ENCODE measurements at places on chromosomes 2 and 18.
A peak's percentile ranks its signal among the peaks of the same experiment; 100 is the strongest.

- DNase-seq, result peak; percentile 53
Measured at GRCh38 chr2:170155022-170155722, 22.8 kb upstream of the MYO3B start.

DNA sequence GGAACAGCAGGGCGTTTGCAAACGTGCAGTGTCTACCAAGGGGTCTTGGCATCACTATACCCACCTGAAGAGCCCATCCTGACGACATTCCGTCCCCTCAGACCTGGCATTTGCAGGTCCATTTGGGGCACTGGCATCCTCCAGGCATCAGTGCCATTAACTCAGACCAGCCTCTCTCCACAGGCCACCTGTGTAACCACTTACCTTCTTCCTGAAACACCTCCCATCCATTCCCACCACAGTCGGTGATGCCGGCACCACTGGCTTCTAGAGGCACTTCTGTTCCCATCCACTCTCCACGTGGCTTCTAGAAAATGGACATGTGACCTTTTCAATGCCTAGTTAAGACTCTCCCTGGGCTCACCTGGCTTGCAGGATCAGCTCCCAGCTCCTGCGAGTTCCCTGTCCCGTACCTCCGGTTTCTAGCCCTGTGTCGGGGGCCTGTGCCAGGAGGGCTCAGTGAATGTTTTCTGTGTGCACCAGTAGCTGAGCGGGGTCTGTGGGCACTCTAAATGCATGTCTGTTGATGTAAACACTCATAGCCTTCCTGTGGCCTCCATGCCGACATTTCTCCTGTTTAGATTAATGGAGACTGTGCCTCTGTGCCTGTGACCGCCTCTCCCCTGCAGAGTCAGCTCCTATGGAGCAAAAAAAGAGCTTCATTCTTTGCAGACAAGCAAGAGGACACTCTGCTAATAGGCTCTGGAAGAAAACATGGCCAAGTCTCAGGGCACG is 458.0 kb upstream of the HS6ST1 start:
- DNase-seq, result no peak

DNA sequence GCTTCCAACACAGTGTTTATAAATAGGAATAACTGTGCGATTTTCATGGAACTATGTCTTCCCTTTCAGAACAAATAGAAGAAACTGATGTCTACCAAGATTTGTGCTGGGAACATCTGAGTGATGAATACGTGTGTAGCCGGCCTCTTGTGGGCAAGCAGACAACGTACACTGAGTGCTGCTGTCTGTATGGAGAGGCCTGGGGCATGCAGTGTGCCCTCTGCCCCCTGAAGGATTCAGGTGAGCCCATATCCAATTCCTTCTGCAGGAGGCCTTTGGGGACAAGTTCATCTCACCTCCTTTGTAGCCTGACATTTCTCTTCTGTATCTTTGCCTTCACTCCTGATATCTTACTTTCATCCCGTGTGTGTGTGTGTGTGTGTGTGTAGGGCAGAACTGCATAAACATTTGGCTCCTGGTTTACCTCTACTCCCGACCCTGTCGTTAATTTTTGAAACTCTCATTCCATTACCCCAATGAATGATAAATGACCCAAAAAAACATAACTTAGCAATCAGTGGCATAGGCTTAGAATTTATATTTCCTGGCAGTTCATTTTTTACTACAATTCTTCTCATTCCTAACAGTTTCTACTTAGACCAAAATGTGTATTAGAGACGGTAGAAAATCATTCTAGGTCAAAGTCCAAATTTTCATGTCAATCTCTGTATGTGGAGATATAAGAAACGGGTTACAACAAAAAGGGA is 111.0 kb upstream of the RASGRP3 start:
- no peak for DNase-seq

DNA sequence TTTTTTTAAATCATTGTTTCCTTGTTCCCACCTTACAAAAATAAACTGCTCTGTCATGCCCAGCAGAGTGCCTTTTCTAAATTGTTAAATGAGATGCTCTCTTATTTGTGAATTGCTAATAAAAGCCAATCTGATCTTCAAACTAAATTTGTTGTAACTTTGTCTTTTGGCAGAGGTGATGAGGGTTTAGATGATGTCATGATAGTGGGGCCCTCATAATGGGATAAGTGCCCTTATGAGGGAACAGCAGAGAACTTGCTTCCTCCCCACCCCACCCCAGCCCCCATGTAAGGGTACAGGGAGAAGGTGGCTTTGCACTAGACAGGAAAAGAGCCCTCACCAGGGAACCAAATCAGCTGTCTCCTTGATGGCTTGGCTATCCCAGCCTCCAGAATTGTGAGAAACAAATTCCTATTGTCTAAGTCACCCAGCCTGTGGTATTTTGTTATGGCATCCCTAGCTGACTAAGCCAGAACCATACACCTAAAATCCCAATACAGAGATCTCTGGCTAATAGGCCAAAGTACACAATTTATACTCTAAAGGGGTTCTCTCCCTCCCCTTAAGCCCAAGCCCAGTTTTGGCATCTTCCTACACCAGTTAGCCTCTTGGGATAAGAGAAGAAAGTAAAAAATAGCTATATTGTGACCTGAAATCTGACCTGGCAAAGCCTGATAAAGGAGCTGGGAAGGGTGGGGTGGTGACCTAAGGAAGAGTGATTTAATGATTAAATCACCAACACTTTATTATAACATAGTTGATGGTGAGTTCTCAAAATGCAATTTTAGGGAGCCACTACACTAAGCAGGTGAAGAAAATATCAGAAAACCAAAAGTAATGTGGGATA is 40.3 kb upstream of the HNRNPA3 start:
- DNase-seq, result peak; percentile 73

- no peak for DNase-seq
Measured at GRCh38 chr2:30732876-30733275, 74.4 kb downstream of the CAPN13 start.

DNA sequence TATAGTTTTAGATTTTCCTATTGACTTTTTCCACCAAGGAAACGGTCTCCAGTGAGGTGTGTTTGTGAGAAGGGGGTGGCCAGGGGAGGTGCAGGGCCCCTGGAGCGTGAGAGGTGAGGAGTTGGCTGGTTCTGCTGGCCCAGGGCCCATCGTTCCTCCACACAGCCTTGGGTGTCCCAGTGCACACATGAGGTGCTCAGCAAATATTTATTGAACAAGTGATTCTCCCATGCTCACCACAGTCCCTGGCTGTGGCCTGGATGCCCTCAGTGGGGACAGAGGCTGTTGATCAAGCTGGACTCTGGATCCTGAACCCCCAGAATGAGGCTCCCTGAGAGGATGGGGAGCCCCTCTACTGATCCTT is 5.0 kb downstream of the HAAO start:
- no peak for DNase-seq

DNA sequence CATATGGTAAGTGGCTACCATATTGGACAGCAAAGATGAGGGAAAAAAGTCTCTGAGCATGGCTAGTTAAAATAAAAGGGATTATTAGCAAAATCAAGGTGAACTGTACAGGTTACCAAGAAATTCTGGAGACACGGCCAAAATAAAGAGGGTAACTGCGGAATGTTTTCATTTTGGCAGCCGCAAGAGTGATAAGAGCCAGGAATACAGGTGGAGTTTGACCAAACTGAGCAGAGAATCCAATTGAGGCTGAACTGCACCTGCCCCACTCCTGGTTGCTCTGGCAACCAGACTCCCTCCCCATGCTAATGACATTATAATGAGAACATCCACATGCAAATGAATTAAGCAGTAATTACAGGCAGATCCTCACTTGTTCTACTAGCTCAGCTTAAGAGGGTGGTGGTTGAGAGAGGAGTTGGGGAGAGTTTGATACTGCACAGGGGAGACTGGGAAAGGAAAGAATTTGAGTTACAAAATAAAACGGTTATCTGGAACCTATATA is 18.8 kb upstream of the EPHA4 start:
- DNase-seq, result no peak

- peak; percentile 6 for DNase-seq
Measured at GRCh38 chr2:38835015-38835601, 40.6 kb downstream of the DHX57 start.

DNA sequence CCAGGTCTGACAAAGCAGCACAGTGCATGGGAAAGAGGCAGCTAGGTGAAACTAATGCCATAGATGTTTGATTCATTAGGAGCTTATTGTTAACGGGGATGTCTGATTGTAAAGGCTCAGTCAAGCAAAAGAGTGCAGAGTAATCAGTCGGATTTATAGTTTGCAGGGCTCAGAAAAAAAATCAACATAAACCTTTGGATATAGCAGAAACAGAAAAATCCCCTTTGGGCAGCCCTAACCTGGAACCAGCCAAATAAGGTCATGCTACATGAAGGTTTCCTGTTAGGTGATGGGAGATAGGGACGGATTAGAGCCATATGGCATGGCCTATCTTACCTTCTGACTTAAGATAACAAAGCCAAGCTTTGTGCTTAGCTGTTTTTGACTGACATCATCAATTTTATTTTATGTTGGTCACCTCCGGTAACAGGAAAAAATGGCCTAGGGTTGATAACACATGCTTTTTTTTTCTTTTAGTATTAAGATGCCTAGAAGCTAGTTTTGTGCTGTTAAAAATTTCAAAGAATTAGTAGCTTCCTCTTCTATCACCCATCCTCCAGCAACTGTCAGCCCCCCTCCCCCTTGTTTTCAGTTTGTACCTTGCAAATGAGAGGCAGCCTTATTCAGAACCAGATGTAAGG is 60.7 kb upstream of the ZEB2 start:
- DNase-seq, result no peak

- DNase-seq, result no peak
Measured at GRCh38 chr2:35035883-35036282, 1319.7 kb upstream of the CRIM1 start.

DNA sequence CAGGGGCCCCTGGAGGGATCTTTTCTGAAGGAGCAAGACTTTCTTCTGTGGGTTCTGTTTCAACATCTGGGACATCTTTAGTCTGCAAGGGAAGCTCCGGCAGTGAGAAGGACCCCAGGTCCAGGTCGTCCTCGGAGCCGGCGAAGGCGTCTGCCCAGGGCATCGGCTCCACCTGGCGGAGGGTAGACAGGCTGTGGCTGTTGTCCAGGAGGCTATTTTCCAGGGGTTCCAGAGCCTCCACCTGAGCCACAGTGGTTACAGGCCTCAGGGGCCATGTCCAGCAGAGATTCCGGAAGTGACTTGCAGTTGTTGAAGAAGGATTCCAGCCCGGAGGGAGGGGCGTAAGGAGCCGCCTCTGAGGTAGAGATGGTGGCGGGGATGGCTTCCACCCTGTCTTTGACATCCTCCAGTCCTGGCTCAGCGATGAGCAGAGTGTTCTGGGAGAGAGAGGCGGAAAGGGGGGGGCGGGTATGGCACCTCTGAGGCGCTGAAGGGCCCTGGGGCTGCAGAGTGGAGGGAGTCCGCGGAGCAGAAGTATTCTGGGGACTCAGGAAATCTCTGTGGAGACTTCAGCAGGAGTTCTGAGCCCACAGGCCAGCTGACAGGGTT is 891.3 kb upstream of the LRRTM1 start:
- DNase-seq, result no peak
